ENCODE measurements at places on chromosomes 6 and 20. TPM values are rescaled to one million over a fixed set of nuclear protein-coding genes. Genes with fewer than 3 reads are reported as not detected.

DNA sequence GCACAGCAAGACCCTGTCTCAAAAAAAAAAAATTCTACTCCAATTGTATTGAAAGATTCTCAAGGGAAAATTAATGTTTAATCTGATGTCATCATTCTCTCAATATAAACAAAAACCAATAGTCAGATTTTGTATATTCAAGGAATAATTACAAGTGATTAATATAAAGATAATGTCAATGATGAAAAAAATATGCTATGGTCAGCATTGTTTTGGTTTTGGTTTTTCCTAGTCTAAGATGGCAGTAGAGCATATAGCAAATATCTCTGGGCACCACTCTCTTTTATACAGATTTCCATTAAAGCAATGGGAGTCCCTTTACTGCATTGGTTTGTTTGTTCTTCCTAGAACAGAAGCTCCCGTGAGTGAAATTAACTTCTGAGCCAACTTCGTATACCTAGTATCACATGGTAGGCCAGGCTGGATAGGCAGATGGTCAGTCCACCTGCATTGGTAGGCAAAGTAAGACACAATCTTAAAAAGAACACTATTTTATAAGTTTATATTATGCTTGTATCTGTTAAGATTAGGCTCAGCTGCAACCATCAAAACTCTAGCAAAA lies 523.8 kb upstream of the JARID2 start:
- DNase-seq, result no peak

- DNase-seq, result no peak
Observed at GRCh38 chr6:146240322-146240721, 211.5 kb downstream of the GRM1 start.

RBPJL gene
- 0.20 TPM for polyA plus RNA-seq

GRCh38 chr20:17635332-17636244 lies 46.5 kb downstream of the RRBP1 start:
- no peak for DNase-seq

DNA sequence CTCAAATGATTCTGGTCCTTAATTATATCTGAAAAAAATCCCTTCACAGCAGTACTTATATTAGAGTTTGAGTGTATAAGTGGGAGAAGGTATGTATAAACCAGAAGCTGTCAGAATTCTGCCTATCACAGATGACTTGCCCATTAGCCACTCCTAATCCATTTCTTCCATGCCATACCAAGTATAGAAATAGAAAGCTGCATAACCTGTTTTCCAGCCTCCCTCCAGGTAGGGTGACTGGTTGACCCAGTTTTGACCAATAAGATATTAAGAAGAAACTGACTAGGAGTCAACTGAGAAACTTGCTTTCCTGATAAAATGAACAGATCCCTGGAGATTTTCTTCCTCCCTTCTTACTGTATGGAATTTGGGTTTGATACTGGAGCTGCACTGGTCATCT lies 112.2 kb upstream of the GRIK2 start:
- no peak for DNase-seq

DNA sequence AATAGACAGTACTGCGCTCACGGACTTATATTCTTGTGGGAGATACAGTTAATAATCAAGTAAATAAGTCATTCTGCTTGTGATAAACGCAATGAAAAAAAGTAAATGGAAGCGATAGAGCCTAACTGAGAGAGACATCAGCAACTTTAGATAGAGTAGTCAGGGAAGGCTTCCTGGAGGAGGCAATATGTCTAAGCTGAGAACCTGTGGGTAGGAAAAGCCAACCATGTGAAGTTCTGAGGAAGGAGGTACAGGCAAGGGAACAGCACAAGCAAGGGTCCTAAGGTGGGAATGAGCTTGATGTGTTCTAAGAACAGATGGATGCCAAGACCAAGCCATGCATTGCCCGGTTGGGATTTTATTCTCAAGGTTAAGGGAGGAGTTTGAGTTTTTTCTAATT lies 7.2 kb upstream of the KCNB1 start:
- no peak for DNase-seq

- peak; percentile 30 for DNase-seq
Observed at GRCh38 chr6:143283887-143284645, 166.4 kb downstream of the ADAT2 start.

UBD gene
- 0.52 TPM for polyA plus RNA-seq

WFDC6 gene
- polyA plus RNA-seq, result 0.30 TPM
